NCI-H2107 (cell line): ENCODE measurements at places on chromosomes 2 and 18.

DNA sequence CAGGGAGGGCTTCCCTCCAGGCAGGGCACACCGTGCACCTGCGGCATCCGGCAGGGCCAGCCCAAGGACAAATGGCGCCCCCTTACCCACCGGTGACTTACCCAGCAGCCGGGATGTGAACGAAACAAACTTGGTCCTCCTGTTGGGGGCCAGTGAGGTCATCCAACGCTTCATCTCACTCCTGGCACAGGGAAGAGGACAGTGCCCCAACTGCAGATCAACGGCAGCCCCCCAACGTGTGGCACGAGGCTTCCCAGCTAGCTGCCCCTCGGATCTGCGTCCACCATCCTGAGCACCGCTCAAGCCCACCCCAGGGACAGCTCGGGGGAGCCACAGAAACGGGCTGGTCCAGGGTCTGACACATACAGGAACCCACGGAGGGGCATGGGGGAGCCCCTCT, 12.0 kb downstream of the SNORC start:
- no peak for DNase-seq

DNA sequence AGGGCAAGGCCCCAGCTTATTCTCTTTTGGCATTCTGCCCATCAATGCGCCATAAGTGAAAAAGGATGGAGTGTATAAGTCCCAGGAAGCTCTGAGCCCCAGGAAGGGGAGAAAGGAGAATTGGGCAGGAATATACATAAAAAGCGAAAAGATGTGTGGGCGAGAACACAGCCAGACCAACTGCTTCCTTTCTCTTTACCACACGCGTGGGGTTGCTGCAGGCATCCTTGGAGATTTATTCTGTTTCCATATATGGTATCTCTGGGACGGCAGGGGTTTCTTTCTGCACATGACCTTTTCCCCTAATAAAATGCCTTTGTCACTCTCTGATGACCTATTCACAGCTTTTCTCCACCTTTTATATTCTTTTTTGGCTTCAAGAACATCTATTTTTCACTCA, 440.5 kb downstream of the NBAS start:
- DNase-seq, result no peak

DNA sequence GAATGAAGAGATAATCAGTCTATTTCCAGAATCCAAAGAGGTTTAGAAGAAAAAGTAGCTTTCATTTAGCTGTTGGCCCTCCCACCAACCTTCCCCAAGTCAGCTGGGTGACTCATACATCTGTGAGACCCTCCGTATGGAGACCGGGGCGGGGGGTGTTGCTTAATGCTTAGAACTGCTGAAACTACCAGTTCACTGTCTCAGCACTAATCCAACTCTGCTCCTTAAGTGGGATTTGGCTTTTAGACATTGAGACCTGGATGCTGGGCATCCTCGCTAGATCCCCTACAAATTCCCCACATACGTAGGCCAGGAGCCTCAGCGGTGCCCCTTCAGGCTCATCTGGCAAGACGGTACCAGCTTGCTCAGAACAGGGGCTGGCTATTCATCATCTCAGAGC, at the start of gene SAG:
Gene SAG (plus strand): TSS at position 252 of the 400 bp plus-strand sequence. CDS start 1,374 bp downstream, outside the sequence.
- no peak for DNase-seq

GRCh38 chr2:118980573-118980972, 38.6 kb downstream of the MARCO start:
- DNase-seq, result no peak

DNA sequence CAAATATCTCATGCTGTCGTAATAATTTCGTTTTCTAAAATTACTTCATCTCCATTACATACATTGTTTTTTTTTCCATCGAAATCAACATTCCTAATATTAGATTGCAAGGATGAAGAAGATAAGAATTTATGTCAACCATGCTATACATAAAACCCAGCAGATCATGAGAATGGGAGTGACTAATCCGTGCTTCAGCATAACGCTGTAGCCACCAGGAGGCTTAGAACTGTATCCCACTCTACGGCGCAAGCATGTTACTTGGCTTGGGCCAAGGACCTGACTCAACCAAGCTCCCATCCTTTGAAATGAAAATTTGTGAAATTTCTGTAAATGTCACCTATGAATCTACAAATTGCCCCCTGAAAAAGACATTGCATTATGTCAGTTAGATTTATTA, 392.5 kb downstream of the FIGN start:
- DNase-seq, result no peak

GRCh38 chr2:129720761-129721160, 258.7 kb upstream of the RAB6C start:
- DNase-seq, result no peak
